ENCODE measurements at places on chromosomes 4 and X. TPM values are rescaled to one million over a fixed set of nuclear protein-coding genes. Genes with fewer than 3 reads are reported as not detected.

USP17L22 gene
- not detected for total RNA-seq

CT45A3 gene
- not detected for total RNA-seq

SPANXC gene
- not detected for total RNA-seq

TIGD4 gene
- total RNA-seq = 2.1 TPM

PASD1 gene
- total RNA-seq = not detected

PLP1 gene
- total RNA-seq = 0.52 TPM

SUPT20HL1 gene
- not detected for total RNA-seq

SOWAHB gene
- total RNA-seq = 4.2 TPM

DAPP1 gene
- total RNA-seq = 9.2 TPM

- H3K4me1 ChIP-seq = no peaks in the 10 kb centered on the region
- peaks cover 2% of the 10 kb centered on the region for H3K36me3 ChIP-seq
- DNase-seq = no peak
- H3K27me3 ChIP-seq = no peaks in the 10 kb centered on the region
Measured at GRCh38 chr4:40826821-40827220, 77.1 kb downstream of the NSUN7 start.

- no peaks in the 10 kb centered on the region for H3K4me1 ChIP-seq
- DNase-seq = no peak
- H3K27me3 ChIP-seq = peaks cover 10% of the 10 kb centered on the region
- H3K36me3 ChIP-seq = no peaks in the 10 kb centered on the region
- H3K27ac ChIP-seq = no peak overlapping the region
Measured at GRCh38 chrX:6685489-6685888, 150.6 kb upstream of the VCX3A start.

GRCh38 chr4:102789317-102789717, 28.5 kb upstream of the MANBA start:
- H3K36me3 ChIP-seq = peaks cover 4% of the 10 kb centered on the region
- no peak overlapping the region for H3K4me3 ChIP-seq
- H3K27me3 ChIP-seq = no peaks in the 10 kb centered on the region
- H3K4me1 ChIP-seq = peaks cover 1% of the 10 kb centered on the region
- H3K27ac ChIP-seq = no peak overlapping the region

DNA sequence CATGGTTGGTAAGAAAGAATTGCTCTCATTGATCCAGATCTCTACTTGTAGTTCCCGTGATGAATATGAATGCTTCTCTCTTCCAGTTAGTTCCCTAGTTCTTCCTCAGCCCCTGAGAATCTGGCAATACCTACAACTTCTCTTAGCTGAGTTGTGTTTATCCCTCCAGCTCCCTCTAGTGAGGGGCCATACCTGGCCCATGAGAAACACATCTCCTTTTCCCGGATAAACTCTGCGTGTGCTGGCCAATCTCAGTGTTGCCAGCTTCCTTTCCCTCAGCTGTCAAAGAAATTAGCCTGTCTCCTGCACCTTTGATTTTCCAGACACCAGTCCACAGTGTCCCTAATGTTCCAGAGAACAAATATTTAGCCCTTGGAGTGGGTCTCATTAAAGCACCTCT, 5.7 kb downstream of the CBLL2 start:
- no peak overlapping the region for H3K4me3 ChIP-seq
- H3K4me1 ChIP-seq = no peaks in the 10 kb centered on the region
- H3K27me3 ChIP-seq = peaks cover 4% of the 10 kb centered on the region
- H3K27ac ChIP-seq = no peak overlapping the region
- H3K36me3 ChIP-seq = no peaks in the 10 kb centered on the region

GRCh38 chr4:15545371-15545770, 75.7 kb downstream of the CC2D2A start:
- no peaks in the 10 kb centered on the region for H3K27me3 ChIP-seq
- no peak overlapping the region for H3K27ac ChIP-seq
- no peaks in the 10 kb centered on the region for H3K4me1 ChIP-seq
- no peaks in the 10 kb centered on the region for H3K36me3 ChIP-seq

- H3K4me1 ChIP-seq = no peaks in the 10 kb centered on the region
- H3K36me3 ChIP-seq = no peaks in the 10 kb centered on the region
- H3K27me3 ChIP-seq = peaks cover 45% of the 10 kb centered on the region
- H3K4me3 ChIP-seq = no peak overlapping the region
- DNase-seq = no peak
- no peak overlapping the region for H3K27ac ChIP-seq
Measured at GRCh38 chrX:100407147-100407783, 2.8 kb downstream of the PCDH19 start.

GRCh38 chr4:898869-899555, 33.1 kb downstream of the GAK start:
- peaks cover 65% of the 10 kb centered on the region for H3K36me3 ChIP-seq
- DNase-seq = no peak
- H3K27me3 ChIP-seq = no peaks in the 10 kb centered on the region
- H3K4me1 ChIP-seq = no peaks in the 10 kb centered on the region
- H3K27ac ChIP-seq = no peak overlapping the region

DNA sequence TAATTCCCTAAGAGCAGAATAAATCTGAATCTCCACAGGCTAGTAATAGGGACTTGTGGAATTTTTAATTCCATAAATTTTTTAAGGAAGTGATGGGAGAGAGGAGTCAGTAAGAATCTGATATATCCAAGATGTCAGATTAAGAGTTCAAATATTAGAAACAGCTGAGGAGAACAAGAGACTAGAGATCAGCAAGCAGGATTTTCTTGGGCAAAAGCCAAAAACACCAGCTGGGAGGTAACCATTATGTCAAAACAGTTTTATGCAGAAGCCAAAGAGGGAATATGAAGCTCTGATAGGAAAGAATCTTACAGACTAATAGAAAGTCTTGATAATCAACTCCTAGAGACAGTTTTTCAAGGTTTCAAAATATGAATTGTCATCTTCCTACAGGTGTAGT, 72.2 kb upstream of the RBPJ start:
- H3K4me1 ChIP-seq = peaks cover 5% of the 10 kb centered on the region
- no peaks in the 10 kb centered on the region for H3K36me3 ChIP-seq
- no peak overlapping the region for H3K4me3 ChIP-seq
- no peak overlapping the region for H3K27ac ChIP-seq
- DNase-seq = peak; percentile 85

DNA sequence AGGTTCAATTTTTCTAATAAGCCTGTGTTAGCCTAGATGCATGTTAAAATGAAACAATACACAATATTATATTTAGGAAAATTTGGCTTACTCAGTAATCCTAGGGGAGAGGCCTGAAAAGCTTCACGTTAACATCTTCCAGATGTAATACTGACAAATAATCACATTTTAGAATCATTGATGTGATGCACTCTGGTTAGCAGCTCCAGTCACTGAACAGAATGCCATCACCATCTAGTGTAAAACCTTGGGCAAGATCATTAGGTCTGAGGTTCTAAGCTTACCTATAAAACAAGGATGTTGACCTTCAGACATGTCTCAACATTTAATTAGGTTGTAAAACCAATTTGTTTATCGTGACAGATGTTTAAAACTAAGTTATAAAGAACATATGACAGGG, 1704.8 kb downstream of the STIM2 start:
- H3K4me1 ChIP-seq = no peaks in the 10 kb centered on the region
- no peaks in the 10 kb centered on the region for H3K27me3 ChIP-seq

DNA sequence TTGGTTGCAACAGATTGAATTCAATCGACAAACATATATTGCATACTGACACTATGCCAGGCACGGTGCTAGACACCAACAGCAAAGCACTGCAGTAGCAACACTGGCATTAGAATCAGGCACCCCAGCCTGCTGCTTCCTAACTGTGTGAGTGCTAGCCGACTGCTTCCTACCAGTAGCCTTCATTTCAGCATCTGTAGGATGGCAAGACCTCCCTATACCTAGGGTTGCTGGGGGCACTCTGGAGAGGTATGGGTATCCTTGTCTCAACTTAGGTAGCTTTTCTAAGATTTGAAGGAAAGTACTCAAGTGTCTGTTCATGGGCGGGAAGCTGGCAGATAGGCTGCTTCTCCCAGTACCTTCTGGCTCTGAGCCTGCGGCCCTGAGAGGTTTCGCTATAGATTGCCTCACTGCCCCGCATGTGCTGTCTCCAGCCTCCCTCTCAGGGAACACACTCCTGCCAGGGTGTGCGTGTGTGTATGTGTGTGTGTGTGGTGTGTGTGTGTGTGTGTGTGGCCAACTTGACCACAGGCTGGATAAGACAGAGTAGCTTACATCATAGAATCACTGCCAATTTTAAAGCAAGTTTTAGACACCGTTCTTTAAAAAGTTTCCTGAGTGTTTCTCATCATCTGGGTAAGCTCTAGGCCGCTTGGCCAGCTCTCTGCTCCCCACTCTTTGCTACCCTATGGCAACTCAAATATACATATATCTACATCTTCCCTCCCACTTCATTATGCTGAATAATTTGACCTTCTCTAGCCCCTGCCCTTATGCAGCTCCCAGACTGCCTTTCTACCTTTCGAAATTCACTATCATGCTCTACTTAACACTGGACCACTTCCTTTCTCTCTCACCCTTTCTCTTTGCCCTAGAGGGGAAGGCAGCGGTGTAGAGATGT, 97.0 kb upstream of the PJA1 start:
- no peak overlapping the region for H3K27ac ChIP-seq
- peaks cover 3% of the 10 kb centered on the region for H3K27me3 ChIP-seq
- no peaks in the 10 kb centered on the region for H3K36me3 ChIP-seq
- no peak overlapping the region for H3K4me3 ChIP-seq
- DNase-seq = peak; percentile 71
- H3K4me1 ChIP-seq = no peaks in the 10 kb centered on the region

DNA sequence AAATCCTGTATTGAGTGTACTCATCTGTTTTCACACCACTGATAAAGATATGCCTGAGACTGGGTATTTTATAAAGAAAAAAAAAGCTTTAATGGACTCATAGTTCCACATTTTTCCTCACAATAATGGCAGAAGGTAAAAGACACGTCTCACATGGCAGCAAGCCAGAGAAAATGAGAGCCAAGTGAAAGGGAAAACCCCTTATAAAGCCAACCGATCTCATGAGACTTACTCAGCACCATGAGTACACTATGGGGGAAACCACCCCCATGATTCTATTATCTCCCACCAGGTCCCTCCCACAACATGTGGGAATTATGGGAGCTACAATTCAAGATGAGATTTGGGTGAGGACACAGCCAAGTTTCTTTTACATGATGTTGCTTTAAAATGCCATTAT, 171.9 kb downstream of the GALNTL6 start:
- no peaks in the 10 kb centered on the region for H3K27me3 ChIP-seq
- DNase-seq = no peak
- H3K4me3 ChIP-seq = no peak overlapping the region
- no peak overlapping the region for H3K27ac ChIP-seq
- no peaks in the 10 kb centered on the region for H3K4me1 ChIP-seq

DNA sequence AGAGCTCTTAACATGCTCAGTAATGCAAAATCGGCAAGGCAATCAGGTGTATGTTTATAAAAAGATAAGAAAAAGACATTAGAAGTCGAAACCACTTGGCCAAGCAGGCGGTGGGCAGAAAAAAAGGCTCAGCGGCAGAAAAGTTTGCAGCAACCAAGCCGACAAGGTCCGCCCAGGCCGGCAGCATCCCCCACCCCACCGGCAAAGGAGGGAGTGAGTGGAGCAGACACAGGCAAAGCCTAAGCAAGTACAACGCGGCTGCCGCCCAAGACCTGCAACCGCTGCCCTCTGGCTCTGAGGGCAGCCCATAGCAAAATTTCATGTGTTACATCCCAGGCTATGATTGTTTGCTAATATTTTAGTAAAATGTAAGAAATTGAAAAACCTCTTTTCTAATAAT, 125.4 kb upstream of the ZCCHC13 start:
- peak; percentile 30 for DNase-seq
- no peaks in the 10 kb centered on the region for H3K27me3 ChIP-seq
- H3K4me1 ChIP-seq = no peaks in the 10 kb centered on the region
- no peak overlapping the region for H3K4me3 ChIP-seq
- no peak overlapping the region for H3K27ac ChIP-seq

GRCh38 chrX:16124201-16124600, 836 bp downstream of the GRPR start:
- no peaks in the 10 kb centered on the region for H3K27me3 ChIP-seq
- H3K4me3 ChIP-seq = no peak overlapping the region
- no peak for DNase-seq
- H3K4me1 ChIP-seq = no peaks in the 10 kb centered on the region

DNA sequence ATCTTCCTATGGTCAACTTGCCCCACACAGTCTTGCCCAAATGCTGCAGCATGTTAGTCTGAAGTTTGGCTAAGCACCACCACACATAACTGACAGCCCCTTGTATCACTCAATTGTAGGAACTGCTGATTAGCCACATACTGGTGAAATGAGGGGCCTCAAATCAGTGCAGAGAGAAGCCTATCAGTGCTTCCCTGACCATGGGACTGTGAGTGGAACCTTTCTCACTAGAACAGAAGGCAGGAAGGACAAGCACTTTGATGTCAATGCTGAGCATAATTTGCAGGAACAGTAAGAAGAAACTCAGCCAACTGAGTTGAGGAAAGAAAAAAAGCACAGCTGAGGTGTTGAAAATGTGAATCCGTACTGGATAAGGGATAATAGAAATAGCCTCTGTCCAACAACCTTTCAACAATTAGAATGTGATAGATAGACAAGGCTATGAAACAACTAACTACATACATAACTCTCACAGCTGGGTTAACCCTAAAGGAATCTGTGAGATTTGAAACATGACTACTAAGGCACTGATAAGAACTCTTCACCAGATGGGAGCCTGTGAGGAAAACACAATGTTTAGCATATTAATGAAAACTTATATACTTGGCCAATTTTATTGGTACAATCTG, 136.6 kb upstream of the SH3RF1 start:
- H3K4me3 ChIP-seq = no peak overlapping the region
- DNase-seq = no peak
- H3K4me1 ChIP-seq = no peaks in the 10 kb centered on the region
- no peaks in the 10 kb centered on the region for H3K27me3 ChIP-seq
- H3K27ac ChIP-seq = no peak overlapping the region

- no peak overlapping the region for H3K4me3 ChIP-seq
- peaks cover 2% of the 10 kb centered on the region for H3K4me1 ChIP-seq
- no peak overlapping the region for H3K27ac ChIP-seq
Measured at GRCh38 chr4:48654015-48654664, 125.9 kb downstream of the FRYL start.

DNA sequence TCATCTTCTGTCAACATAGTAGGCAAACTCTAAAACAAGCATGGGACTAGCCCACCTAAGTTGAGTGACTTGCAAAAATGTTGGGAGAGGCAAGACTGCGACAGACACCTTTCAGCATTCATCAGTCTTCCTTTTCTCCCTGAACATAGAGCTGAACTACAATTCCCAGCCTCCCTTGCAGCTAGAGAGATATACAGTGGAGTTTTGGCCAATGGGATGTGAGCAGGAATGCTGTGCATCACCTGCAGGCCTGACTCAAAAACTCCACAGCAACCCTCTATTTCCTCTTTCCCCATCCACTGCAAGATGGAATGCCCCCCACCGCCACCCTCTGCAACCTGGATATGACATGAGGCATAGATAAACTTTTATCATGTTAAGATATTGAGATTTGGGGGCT, 66.5 kb downstream of the PDHA1 start:
- no peak overlapping the region for H3K27ac ChIP-seq
- DNase-seq = no peak
- H3K4me1 ChIP-seq = no peaks in the 10 kb centered on the region

- H3K4me1 ChIP-seq = no peaks in the 10 kb centered on the region
- no peaks in the 10 kb centered on the region for H3K36me3 ChIP-seq
- H3K27ac ChIP-seq = no peak overlapping the region
- DNase-seq = no peak
- H3K27me3 ChIP-seq = no peaks in the 10 kb centered on the region
Measured at GRCh38 chr4:65653740-65654361, 16.4 kb downstream of the EPHA5 start.

GRCh38 chrX:70066646-70067045, 4.4 kb downstream of the OTUD6A start:
- no peak overlapping the region for H3K27ac ChIP-seq
- DNase-seq = no peak
- no peak overlapping the region for H3K4me3 ChIP-seq
- H3K36me3 ChIP-seq = no peaks in the 10 kb centered on the region
- H3K27me3 ChIP-seq = no peaks in the 10 kb centered on the region
